Fibroblast of skin of left quadriceps (primary cell): ENCODE measurements at places on chromosomes 16 and 17.

- no peak for DNase-seq
These were observed 48.4 kb upstream of the KDM8 start for GRCh38 chr16:27154705-27155521.

DNA sequence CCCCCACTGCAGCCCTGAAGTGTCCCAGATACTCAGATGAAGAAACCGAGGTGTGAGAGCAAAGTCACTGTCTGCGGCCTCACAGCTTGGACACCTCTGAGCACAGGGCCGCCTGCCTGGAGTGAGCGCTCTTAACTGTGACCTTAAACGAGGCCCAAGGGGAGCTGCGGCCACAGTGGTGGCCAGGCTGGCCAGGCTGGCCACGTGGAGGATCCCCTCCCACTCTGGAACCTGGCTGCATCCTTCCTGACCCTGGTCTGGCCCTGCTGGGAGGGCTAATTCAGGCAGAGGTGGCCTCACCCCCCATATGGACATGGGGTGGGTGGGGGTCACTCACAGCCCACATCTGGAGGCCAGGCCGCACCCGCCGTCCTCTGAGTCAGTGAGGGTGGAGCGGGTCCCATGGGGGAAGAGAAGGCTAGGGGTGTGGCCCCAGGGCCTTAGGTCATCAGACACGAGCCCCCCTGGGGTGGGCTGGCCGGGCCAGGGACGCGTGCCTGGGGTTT is 6.6 kb downstream of the VASN start:
- no peak for DNase-seq

DNA sequence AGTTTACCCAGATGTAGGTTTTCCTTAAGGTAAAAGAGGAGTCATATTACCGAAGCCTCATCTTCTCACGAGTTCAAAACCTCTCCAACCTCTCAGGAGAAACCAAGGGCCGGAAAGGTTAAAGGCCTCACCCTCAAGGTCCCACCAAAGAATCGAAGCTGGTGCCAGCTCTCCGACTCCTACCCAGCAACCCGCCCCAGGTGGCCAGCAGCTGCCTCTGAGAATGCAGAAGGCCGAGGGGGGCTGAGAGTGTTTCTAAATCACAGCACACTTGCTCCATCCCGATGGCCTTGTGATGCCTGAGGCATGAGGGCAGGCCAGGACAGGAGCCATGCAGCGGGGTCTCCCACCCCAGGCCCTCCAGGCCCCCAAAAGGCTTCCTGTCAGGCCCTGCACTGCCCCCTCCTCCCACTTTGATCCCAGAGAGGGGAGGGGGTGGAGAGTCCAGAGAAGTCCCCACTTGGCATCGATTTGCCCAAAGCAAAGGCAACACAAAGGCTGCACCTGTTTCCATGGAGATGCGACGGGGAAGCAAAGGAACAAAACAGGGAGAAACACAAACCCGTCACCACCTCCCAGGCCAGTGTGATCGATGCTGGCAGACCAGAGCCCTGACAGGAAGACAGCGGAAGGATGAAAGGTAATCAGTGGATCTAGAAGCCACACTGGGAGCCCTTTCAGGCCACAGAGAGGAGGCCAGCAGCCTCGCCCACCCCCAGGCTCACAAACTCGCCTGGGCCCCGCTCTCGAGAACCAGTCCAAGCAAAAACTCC is 39.0 kb downstream of the CUEDC1 start:
- no peak for DNase-seq

- no peak for DNase-seq
These were observed 168.5 kb downstream of the CYB561 start for GRCh38 chr17:63277629-63278028.

GRCh38 chr16:6317934-6318333 is 1014.7 kb upstream of the RBFOX1 start:
- no peak for DNase-seq

DNA sequence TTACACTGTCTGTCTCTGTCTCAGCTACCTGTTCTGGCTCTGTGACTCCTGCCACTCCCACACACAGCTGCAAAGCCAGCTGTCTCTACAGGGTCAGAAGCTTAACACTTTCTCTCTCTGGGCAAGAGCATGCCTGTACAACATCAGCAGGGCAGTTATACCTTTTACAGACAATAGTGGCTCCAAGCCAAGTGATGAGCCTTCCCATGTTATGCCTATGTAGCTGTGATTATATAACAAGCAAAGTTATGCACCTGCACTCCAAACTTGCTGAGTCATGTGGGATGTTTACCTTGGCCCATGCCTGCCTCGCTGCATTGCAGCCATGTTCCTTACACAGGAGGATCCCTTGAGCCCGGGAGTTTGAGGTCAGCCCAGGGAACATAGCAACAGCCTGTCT is 31.8 kb upstream of the APPBP2 start:
- no peak for DNase-seq

DNA sequence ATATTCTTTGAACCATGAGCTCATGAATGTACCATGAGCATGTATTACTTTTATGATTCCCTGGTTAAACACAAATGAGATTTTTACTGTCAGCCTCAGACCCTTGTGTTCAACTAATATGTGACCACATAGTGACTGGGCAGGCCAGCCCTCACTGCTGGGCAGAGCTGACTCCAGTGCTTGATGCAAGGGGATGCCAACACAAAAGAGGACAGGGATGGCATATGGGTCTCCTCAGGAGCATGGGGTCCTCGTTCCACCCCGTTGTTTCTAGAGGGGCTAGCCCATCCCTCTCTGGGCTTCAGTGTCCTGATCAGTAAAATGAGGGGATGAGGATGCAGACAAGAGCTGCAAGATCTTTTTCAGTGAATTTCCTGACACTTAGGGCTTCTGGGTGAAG is 19.3 kb downstream of the CFAP20 start:
- DNase-seq: no peak

DNA sequence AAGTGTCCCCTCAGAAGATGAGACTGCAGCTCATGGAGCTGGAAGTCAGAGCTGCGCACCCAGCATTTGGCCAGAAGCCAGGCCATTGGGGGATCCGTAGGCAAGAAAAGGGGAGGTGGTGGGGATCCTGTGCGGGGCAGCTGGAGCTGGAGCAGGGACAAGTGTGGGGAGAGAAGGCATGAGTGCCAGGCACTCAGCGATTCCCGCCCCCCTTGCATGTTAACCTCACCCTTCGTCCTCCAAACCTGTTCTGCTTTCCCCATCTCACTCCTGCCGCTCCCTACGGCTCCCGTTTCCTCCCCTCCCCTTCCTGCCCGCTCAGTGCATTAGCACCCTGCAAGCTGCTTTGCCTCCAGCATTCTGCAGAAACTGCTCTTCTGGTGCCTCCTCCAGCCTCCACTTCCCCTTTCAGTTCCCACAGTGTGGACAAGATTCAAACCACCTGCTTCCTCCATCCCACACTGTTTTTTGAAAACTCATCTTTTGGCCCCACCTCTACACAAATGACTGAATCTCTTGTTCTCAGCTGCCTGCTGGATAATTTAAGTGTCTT is 5.6 kb downstream of the ALOX15 start:
- no peak for DNase-seq

- no peak for DNase-seq
These were observed 20.4 kb downstream of the ADGRG5 start for GRCh38 chr16:57562669-57563486.

DNA sequence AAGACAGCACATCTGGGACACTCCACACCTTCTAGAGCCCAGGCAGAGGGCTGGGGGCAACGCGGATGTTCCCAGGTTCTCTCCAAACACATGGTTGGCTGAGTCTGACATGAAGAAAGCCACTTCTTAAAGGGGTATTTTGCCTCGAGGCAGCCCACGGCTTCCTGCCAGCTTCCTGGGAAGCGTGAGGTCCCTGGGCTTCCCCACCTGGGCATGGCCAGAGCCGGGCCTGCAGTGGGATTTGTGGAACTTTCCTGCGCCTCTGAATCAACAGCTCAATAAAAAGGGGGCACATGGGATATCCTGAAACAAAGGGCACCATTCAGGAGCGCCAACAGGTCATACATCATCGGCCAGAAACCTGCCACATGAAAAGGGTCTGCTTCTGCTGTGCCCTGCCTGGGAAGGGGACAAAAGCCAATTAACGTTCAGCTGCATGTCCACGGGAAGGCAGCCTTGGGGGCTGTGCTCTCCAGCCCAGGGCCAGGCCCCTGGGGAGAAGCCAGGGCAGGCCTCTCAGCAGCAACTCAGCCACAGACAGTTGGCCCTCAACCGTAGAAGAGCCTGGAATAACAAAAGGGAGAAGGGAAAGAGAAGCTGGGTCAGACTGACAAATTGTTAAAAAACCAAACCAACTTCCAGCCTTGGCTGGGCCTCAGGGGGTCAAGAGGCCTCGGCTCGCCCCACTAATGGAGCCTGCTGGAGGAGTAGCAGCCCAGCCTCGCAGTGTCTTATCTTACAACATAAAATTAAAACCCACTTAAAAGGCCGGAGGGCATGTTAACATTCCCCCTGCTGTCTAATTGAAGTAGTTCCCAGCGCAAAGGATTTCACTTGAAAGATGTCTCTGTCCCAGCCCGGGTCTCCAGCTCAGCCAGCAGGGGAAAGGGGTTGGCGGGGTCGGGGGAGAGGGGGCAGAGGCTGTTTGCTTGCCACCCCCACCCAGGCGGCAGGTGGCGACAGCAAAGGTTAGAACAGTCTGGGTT is 34.2 kb downstream of the TBX4 start:
- no peak for DNase-seq

DNA sequence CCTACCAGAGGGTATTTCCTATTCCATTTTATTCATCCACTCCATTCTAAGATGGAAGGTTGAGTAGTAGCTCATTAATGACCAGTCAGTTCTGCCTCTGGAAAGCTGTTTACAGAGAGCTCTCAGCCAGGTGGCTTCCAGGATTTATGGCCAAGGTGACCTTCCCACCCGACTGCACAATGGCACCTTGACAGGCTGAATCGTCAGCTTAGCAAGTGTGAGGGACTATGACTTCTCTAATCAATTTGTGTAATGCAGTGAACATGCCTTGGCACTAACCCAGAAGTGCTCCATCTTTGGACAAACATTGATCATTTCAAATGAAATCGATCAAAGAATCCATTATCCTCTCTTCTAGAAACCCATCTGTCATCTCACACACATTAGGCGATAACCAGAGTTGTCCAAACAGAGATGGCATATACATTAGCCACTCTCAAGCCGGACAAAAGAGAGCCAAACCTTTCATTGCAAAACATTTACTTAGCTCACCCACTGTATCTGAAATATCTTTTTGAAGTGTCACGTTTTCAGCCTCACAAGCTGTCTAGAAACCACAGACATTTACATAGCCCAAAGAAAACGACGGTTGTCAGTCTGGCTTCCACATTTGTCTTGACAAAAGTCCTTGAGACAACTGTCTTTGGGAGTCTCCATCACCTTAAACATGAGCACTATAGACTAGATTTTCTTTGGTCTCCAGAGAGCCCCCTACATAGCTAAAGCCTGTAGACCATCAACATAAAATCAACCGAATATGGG is 35.6 kb downstream of the CLEC3A start:
- no peak for DNase-seq

GRCh38 chr16:49455991-49456745 is 82.6 kb downstream of the C16orf78 start:
- DNase-seq: no peak

GRCh38 chr16:89712274-89712781 is 8.4 kb downstream of the VPS9D1 start:
- DNase-seq: no peak

DNA sequence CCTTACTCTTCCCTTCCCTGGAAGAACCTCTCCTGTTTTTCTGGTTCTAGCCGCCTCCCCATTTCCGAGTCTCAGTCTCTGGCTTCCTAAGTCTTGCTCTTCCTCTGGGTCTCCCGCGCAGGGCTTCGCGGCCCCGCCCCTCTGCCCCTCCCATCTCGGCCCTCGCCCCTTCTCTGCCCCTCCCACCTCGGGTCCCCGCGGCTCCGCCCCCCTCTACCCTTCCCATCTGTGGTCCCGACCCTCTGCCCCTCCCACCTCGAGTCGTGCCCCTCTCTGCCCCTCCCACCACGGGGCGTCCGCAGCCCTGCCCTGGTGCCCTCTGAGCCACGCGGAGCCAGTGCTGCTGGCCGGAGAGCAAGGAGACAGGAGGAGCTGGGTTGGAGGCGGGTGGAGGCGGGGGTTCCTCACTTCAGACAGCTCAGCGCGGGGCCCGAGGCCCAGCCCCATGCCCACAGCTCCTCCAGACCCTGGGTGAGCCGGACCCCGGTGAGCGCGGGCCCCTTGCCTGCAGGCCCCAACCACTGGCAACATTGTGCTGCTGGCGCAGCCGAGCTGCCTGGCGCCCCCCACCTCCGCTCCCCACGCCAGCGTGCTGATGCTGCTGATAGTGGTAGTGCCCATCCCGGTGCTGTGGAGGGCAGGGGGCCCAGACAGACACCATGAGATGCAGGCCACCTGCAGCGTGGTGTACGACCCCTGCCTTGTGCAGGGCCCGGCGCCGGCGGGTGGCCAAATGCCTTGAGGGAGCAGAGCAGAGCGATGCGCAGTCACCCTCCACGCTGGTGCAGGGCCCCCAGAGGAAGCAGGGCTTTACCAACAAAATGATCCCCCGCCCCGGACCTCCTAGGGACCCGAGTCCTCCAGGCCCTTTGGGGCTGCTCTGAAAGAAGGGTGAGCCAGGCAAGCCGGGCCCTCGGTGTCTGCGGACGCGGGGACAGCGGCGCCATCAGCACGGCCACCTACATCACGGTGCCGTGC is 2115.3 kb downstream of the TP53TG3F start:
- no peak for DNase-seq

DNA sequence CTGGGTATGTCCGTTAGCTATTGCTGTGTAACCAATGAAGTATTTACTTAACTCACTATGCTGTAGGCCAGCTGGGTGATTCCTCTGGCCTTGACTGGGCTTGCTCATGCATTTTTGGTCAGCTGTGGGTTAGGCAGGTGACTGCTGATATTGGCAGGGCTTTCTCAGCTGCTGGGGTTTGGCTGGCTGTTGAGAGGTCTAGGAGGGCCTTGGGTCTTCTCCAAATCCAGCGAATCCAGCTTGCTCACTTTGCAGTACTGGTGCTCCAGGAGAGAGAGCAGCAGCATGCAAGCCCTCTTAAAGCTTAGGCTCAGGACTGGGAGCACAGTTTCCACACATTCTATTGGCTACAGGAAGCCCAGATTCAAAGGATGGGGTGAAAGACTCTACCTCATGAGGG is 270.1 kb downstream of the PHKB start:
- DNase-seq: peak; percentile 21

GRCh38 chr17:82592767-82593589 is 55.3 kb downstream of the WDR45B start:
- peak; percentile 66 for DNase-seq

GRCh38 chr16:76222087-76222486 is 55.1 kb upstream of the CNTNAP4 start:
- no peak for DNase-seq

DNA sequence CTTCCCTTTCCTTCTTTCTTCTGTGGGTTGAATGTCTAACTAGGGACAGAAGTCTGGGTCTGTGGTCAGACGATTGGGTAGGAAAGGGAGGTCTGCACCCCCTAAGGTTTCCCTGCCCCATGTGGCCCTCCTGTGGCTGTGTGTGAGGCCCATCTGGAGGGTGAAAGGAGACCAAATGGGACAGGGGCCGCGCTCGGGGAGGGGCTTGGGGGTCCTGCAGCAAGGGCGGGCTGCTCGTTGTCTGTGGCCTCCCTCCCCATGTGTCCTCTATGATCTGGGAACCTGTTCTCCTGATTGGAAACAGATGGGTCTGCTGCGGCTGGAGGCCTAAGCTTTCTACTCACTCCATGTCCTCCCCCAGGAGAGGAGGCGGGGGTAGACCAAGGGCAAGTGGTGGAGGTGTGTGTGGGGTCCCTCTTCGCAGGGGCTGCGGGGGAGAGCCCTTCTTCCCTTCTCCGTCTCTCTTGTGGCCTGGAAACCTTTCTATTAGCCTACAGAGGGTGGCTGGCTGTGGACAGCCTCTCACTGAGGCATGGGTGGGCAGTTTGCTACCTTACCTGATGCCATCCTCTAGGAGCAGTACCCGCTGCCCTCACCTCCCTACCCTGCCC is 18.6 kb downstream of the IGFBP4 start:
- no peak for DNase-seq
